Heart left ventricle (tissue), 16 donors: ENCODE measurements at places on chromosomes 13 and 19. TPM values are rescaled to one million over a fixed set of nuclear protein-coding genes. Genes with fewer than 3 reads are reported as not detected.

Gene OLFM4
- total RNA-seq = 2.2 TPM

GRCh38 chr19:2507109-2507508 lies 31.2 kb downstream of the GADD45B start:
- H3K27ac ChIP-seq = no peak overlapping the region
- no peaks in the 10 kb centered on the region for H3K36me3 ChIP-seq
- H3K27me3 ChIP-seq = no peaks in the 10 kb centered on the region
- no peak for DNase-seq
- H3K4me3 ChIP-seq = no peak overlapping the region
- no peaks in the 10 kb centered on the region for H3K4me1 ChIP-seq

GRCh38 chr19:8334458-8335342 lies 8.4 kb downstream of the KANK3 start:
- H3K4me1 ChIP-seq = peaks cover 20% of the 10 kb centered on the region
- peak; percentile 53 for DNase-seq
- peaks cover 12% of the 10 kb centered on the region for H3K27me3 ChIP-seq
- H3K36me3 ChIP-seq = peaks cover 7% of the 10 kb centered on the region
- H3K27ac ChIP-seq = no peak overlapping the region

GRCh38 chr13:97720896-97721295 lies 232.6 kb upstream of the IPO5 start:
- DNase-seq = no peak
- H3K36me3 ChIP-seq = no peaks in the 10 kb centered on the region

GRCh38 chr19:18992696-18993095 lies 40.6 kb downstream of the SUGP2 start:
- H3K36me3 ChIP-seq = peaks cover 43% of the 10 kb centered on the region
- H3K27ac ChIP-seq = no peak overlapping the region
- no peaks in the 10 kb centered on the region for H3K27me3 ChIP-seq
- no peak for DNase-seq

Gene IZUMO4
- total RNA-seq = 1.7 TPM
